ENCODE measurements at places on chromosomes 4 and X. TPM values are rescaled to one million over a fixed set of nuclear protein-coding genes. Genes with fewer than 3 reads are reported as not detected.

DNA sequence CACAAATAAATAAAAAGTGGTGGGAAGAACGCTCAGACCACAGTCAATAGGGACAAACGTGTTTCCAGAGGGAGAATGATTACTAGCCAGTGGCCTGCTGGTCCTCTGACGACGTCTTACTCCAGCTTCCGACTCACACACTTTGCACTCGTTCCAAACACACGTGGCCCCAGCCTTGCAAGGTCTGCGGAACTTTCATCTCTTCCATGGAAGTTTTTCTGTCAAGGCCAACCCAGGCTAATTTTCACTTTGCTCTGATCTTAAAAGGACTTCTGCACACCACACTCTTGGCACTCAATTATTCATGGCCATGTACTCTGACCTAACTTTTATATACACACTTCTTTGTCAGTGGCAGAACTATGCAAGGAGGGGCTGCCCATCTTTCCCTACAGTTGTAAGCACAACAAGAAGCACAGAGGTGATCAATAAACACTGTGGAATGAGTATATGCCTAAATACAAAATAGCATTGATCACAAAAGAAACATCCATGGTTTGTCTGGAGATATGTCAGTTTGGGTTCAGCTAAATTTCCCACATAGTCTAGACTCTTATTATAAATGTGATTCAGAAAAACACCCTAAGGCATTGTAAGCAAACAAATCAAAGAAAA lies 69.4 kb downstream of the STX18 start:
- DNase-seq = no peak

- no peak for DNase-seq
Observed at GRCh38 chr4:116925900-116926457, 159.4 kb downstream of the TRAM1L1 start.

DNA sequence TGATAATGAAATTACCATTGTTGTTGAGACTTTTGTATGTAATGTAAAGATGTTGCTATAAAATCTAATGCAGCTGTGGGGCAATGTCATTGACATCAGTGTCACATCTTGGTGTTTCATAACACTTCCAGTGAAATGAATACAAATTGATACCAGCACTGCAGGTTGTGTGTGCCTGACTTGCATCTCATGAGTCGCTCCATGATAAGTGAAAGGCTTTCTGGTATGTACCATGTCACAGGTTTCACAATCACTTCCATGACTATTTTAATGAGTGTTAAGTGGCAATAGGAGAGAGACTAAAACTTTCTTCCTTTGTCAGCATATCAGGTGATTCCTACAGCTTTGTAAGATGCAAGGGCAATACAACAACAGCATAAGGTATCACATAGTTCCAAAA lies 94.4 kb downstream of the ABCB7 start:
- no peak for DNase-seq

DNA sequence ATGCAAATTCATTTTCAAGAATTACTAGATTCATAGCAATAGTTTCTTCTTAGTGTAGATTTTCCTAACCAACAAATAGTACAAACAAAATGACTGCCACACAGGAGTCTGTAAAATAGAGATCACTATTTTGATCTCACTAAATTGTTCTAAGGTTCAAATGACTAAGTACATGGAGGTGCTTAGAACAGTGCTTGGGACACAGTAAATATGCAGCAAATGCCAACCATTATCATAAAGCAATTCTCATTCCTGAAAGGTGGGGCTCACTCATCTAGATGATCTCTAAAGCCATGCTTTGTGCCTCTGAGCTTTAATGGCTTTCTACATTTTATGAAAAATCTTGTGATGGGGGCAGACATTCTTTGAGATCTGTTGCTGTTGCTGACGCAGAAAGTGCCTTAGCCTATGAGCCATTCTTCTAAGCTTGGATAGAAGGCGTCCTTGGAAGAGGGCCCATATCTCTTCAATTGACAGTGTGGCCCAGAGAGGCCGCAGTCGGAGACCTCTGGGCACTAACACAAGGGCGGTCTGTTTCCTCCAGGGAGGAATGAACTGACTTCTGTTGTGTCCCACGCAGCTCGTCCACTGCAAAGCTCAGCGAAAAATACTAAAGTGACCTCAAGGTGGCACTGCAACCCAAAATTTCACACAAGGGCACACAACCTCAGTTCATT lies 23.5 kb downstream of the TLR10 start:
- peak; percentile 45 for DNase-seq

DNA sequence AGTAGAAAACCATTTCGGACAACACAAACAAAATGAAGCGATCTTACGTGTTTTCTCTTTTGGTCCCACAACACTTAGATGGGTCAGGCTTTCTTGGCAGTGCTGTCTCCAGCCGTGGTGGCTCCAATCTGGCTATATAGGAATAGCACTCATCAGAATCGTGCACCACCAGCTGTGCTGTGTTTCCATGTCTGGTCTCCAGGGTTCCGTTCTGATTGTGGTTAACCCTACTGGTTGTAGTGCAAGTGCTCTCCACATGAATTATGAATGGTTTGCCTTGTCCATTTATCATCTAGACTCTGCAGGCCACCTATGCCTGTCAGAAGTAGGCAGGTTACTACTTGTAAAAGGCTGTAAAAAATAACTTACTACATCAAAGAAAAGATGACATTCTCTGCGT lies 536.3 kb downstream of the IQCM start:
- no peak for DNase-seq

- no peak for DNase-seq
Observed at GRCh38 chr4:125104616-125105015, 210.1 kb upstream of the FAT4 start.

DNA sequence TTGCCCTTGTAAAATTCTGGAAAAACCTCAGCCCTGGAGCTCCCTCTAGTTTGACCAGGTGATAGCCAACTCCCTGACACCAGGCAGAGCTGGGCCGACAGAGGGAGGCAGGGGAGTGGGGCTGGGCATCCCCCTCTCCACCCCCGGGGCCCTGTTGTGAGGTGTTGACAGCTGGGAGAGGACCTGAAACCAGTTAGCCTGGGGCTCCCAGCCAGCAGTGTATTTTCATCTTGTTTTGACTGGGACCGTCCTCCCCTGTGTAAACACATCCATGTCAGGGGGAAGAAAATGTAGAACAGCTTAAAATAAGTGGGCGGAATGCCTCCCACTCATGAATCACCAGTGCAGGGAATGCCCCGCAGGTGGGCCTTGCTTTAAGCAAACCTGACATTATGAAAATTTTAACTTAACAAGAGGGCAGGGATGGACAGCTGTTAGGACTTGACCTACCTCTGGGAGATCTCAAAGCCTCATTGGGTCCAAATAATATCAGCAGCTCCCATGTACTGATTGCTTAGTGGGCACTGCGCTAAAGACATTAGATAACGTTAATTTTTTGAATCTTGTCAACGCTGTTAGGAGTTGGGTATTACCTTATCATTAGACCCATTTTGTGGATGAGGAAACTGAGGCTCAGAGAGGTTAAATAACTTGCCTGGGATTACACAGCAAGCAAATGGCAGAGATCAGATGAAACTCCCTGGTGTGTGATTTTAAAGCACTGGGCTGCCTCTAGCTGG lies 45.9 kb downstream of the TSC22D3 start:
- DNase-seq = peak; percentile 21

DNA sequence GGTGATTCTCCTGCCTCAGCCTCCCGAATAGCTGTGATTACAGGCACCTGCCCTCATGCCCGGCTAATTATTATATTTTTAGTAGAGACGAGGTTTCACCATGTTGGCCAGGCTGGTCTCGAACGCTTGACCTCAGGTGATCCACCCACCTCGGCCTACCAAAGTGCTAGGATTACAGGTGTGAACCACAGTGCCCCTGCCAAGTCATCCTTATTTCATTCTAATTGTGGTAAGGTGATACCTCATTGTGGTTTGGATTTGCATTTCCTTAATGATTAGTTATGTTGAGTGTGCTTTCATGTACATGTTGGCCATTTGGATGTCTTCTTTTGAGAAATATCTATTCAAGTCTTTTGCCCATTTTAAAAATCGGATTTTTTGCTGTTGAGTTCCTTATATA lies 93.0 kb downstream of the USP9X start:
- DNase-seq = peak; percentile 2

DNA sequence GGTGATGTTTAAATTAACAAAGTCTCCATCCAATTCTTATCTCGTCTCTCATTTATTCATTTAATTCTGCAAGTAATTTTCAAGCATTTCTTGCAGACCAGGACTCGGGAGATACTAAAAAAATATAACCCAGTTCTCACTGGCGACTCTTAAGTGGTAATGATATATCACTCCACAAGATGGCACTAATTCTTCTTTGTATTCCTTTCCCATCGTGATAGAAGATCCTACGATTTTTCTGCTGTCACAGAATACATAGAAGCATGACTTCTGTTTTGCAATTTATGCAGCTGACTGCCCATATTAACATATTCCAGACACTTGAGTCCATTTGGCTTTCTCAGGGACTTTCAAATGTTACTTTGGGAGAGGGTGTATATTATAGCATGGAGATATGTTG lies 64.0 kb upstream of the FGF13 start:
- DNase-seq = no peak

DNA sequence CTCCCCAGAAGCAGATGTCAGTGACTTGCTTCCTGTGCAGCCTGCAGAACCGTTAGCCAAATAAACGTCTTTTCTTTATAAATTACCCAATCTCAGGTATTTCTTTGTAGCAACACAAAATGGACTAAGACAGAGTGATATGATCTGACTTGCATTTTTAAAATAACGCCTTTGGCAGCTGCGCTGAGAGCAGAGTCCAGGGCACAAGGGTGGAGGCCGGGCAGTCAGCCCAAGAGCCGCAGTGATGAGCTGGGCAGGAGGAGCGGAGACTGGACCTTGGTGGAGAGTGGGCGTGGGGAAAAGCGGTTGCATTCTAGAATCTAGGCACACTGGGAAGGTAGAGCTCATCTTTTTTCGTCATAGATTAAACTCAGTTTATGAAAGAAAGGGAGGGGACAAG lies 56.5 kb upstream of the ACSL1 start:
- no peak for DNase-seq

GRCh38 chr4:152161676-152162330 lies 374.1 kb downstream of the FBXW7 start:
- DNase-seq = no peak

GRCh38 chrX:3811331-3812311 lies 98.2 kb upstream of the PRKX start:
- peak; percentile 12 for DNase-seq

Gene TXK
- 2.8 TPM for total RNA-seq

Gene IDUA
- total RNA-seq = 38.8 TPM

Gene PQBP1
- 113 TPM for total RNA-seq

Gene SLC39A8
- 30.8 TPM for total RNA-seq

Gene UGT2B17
- not detected for total RNA-seq

Gene RPL34
- total RNA-seq = 531 TPM

Gene ETDB
- total RNA-seq = not detected
